ENCODE measurements at places on chromosomes 6 and 20. TPM values are rescaled to one million over a fixed set of nuclear protein-coding genes. Genes with fewer than 3 reads are reported as not detected.

The SUMO4 gene
- 2.2 TPM for total RNA-seq

The ZFP57 gene
- total RNA-seq = not detected

The SLC16A10 gene
- total RNA-seq = 5.1 TPM

The MTFR2 gene
- total RNA-seq = 0.58 TPM

The BPIFB1 gene
- not detected for total RNA-seq

The SALL4 gene
- total RNA-seq = 0.18 TPM

The WASF1 gene
- total RNA-seq = 3.6 TPM

The SNAP25 gene
- 3.1 TPM for total RNA-seq

The EYA2 gene
- 1.5 TPM for total RNA-seq

The ANGPT4 gene
- total RNA-seq = 0.04 TPM

The PRL gene
- 0.13 TPM for total RNA-seq

Measured in muscle of leg (tissue), 16 donors.